CD4-positive, alpha-beta T cell treated with Interleukin-6 for 4 hours (primary cell): ENCODE measurements at places on chromosomes 13 and 19.

- no peak for DNase-seq
Measured at GRCh38 chr19:48844472-48844871, 8.2 kb upstream of the HSD17B14 start.

DNA sequence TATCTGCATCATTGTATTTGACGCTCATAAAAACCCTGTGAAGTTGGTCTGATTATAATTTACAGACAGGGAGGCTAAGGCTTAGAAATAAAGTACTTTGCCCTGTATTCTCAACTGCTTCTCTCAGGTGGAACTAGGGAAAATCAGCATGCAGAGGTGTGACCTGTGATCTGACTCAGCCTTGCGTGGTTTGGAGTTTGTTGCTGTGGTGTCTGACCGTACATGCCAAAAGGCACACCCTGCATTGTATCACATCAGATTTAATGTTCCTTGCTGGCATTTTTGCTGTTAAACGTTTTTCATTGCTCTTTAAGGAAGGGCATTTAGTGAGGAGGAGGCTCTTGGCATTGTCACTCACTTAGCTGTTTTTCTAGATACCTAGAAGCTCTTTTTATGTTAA is 58.8 kb upstream of the C1QTNF9B start:
- DNase-seq: no peak

DNA sequence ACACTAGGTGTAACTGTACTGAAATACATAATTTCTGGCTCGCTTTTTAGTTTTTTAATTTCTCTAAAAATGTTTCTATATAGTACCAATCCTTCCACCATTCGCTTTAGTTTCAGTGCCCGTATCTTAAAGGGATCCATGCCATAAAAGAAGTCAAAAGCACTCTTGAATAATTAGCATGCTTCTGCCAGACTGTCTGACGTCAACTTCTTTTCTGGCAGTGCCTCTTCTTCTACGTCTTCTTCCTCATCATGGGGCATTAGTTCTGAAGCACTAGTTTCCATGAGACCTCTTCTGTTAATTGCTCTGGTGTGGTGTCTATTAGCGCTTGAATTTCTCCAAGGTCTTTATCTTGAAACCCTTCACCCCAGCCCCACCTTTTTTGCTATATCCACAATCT is 93.8 kb upstream of the DOCK9 start:
- no peak for DNase-seq

DNA sequence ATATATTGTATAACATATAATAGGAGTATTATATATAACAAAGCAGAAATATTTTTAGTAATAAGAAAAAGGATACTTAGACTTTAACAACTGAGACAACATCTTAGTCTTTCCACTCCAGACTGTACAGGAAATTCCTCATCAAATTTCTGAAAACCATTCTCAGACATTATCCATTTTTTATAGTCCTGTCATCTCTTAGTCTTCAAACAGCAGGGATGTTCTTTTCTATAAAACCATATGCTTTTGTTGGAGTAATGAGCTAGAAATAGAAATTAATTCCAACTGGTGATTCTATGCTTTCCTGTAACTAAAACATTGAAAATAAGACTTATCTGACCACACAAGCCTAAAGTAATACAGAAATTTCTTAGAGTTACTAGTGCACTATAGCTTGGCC is 82.2 kb upstream of the CSNK1A1L start:
- DNase-seq: no peak

GRCh38 chr19:46014941-46015686 is 7.7 kb downstream of the PGLYRP1 start:
- peak; percentile 79 for DNase-seq
